Stimulated activated CD4-positive, alpha-beta T cell treated with anti-CD3 and anti-CD28 coated beads, Interleukin-12 subunit alpha, Interleukin-12 subunit beta, amount 100 ng/mL, for 24 hours (primary cell): ENCODE measurements at places on chromosomes 2 and 18.

DNA sequence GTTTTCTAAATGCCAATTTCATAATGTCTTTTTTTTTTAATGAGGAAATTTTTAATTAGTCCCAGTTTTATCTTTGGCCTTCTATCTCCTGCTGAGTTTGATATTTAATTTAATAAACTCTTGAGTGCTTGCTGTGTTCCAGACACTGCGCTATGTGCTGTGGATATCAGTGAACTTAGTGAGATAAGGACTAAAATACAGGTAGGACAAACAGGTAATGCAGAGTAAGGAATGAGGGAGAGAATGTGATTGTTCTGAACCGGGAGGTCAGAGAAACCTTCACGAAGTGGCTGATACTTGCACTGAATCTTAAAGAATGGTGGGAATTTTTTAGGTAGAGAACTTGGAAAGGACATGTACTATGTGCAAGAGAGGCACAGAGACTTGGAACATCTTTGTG, 28.2 kb downstream of the TTC27 start:
- no peak for DNase-seq

GRCh38 chr2:39629646-39630045, 36.1 kb upstream of the TMEM178A start:
- no peak for DNase-seq

- no peak for DNase-seq
These were observed 34.7 kb upstream of the ZEB2 start for GRCh38 chr2:144554492-144555210.

GRCh38 chr18:24677011-24677410, 216.6 kb downstream of the HRH4 start:
- DNase-seq, result no peak

DNA sequence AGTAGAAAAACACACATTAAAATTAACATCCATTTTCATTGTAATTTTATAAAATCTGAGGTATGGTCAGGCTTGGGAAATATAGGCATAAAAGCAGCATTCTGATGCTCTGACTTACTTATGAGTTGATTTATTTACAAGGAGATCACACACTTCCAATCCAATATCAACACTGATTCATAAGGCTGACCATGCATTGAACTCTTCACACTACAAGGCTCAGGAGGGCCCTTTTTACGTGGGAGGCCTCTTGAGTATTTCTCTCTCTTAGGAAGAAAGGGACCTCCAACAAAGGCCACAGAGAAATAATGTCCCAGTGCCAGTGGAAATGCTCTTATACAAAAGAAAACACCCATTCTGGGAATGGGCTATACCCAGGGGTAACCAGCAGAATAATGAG, 222.8 kb downstream of the NAPG start:
- DNase-seq, result no peak

GRCh38 chr2:172655838-172656573, 79.6 kb upstream of the RAPGEF4 start:
- no peak for DNase-seq

DNA sequence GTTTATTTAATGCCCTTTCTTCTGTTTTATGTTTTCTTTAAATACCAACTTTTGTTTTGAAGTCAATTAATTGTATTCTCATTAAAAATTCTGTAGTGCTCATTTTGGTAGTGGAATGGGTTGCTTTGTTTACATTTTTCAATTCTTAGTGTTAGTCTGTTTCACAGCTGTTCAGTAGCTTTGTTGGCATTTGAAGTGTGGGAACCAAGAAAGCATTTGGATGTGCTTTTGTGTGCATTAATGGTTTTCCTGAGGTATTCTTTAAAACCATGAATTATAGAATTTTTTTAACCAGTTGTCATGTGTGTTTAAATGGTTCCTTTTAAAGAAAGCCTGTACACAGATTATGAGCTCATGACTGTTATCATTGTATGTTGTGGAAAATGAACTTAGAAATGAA, 19.7 kb downstream of the MIB1 start:
- DNase-seq, result no peak

GRCh38 chr2:164429354-164429753, 191.9 kb downstream of the GRB14 start:
- no peak for DNase-seq

- no peak for DNase-seq
These were observed 749.5 kb upstream of the SLC39A10 start for GRCh38 chr2:194907569-194907968.

DNA sequence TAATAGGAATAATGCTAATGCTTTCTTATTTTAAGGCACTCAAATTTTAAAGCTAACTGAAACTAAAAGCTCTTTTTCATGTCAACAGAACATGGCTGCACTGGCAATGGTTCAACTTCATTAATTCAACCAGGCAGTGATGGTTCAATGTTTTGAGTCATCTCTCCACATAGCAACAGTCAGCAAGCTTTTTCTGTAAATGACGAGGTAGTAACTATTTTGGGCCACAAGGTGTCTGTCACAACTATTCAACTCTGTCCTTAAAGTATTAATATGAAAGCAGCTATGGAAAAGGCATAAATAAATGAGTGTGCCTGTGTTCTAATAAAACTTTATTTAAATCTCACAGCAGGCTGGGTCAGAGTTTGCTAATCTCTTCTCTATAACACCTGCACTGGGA, 1425.6 kb upstream of the PIK3C3 start:
- no peak for DNase-seq

DNA sequence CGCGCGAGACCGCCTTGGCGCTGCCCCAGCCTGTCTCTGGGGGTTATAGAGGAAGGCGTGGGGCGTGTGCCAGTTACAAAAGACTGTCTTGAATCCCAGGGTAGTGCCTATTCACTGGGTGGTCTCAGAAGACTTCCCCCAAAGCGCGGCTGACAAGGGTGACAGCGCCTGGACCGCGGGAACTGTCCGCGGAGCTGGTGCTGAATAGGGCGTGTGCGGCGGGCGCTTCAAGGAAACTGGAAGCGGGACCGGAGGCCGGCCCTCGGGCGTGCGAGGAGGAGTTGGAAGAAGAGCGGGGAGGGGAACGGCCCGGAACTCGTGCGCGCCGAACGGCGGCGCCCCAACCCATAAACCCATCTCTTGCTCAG, 2.3 kb downstream of the EGR4 start:
- DNase-seq, result no peak

DNA sequence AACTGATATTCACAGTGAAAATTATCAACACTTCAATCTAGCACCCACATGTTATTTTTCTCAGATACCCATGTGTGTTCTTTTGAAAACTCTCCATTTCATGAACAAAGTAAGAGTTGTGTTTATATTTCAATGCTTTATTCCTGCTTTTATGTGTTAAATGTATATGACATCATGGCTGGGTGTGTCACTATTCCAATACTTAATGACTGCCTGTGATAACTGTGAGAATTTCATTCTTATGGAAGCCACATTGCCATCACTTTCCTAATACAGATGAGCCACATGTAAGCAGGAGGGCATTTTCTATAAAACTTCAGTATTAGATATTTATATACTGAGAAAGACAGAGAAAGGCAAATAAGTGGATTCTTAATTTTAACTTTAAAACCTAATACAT, 100.4 kb upstream of the FIGN start:
- no peak for DNase-seq

DNA sequence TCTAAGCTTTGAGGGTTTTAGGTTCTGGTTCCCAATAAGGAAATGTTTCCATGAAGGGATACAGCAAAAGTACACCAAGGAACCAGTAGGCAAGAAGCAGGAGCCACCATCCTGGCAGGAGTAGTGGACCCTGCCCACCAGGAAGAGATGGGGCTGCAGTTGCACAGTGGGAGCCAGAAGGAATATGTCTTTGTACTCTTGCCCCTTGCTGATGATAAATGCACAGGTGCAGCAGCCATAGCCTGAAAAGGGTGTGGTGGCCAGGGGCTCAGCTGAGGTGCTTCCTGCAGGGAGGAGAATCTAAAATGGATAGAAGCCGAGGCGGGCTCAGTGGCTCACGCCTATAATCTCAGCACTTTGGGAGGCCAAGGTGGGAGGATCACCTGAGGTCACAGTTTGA, 27.5 kb downstream of the TMEM127 start:
- DNase-seq, result no peak

GRCh38 chr2:230823264-230823964, 41.3 kb upstream of the ITM2C start:
- no peak for DNase-seq

GRCh38 chr2:23381084-23381483, 3.9 kb upstream of the KLHL29 start:
- no peak for DNase-seq

GRCh38 chr18:58966704-58967103, 102.0 kb downstream of the ZNF532 start:
- no peak for DNase-seq

DNA sequence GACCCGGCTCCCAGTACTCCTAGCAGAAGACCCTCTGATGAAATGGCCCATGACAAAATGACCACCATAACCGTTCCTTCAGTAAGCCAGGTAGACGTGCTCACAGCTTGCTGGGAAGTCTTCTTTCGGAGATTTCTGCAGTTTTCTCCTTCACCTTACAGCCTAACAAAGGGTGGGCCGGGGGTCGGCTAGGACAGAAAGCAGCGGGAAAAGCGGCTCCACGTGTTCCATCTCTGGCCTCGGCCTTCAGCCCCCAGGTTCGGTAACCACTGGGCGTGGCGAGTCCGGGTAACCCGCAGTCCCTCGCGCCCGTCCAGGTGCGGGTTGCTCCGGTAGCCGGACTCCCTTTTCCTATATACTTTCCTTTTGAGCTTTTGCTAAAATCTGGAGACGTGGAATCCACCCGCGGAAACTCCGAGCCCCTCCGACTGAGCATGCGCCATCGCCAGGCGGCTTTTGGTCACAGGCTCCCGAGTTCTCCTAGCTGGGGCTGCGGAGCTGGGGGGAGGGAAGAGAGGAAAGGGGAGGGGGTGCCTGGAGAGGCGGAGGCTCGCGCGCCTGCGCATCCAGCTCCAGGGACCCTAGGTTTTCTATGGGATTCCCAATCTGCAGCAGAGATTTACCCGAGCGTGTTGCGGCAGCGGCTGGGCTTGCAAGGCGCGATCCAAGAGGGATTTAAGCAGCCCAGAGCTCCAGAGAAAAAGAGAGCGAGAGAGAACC, at the start of gene VSNL1:
Gene VSNL1 (plus strand): TSS at position 604 of the 720 bp plus-strand sequence. CDS start 51,379 bp downstream, outside the sequence.
- DNase-seq, result no peak

DNA sequence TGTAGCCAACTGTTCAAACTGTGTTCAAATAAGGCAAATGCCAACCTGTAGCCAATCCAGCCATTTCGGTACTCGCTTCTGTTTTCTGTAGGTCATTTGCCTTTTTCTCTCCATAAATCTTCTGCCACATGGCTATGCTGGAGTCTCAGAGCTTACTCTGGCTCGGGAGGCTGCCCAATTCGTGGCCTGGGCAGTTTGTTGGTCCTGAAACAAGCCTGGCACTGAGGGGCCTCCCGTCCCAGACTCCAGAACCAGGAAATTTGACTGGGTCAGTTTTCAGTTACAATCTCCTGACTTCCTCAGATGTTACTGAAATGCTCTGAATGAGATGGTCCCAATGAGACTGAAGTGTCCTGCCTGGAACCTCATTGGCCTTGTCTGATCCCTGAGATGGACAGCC, 120.8 kb upstream of the NPAS2 start:
- DNase-seq, result no peak

DNA sequence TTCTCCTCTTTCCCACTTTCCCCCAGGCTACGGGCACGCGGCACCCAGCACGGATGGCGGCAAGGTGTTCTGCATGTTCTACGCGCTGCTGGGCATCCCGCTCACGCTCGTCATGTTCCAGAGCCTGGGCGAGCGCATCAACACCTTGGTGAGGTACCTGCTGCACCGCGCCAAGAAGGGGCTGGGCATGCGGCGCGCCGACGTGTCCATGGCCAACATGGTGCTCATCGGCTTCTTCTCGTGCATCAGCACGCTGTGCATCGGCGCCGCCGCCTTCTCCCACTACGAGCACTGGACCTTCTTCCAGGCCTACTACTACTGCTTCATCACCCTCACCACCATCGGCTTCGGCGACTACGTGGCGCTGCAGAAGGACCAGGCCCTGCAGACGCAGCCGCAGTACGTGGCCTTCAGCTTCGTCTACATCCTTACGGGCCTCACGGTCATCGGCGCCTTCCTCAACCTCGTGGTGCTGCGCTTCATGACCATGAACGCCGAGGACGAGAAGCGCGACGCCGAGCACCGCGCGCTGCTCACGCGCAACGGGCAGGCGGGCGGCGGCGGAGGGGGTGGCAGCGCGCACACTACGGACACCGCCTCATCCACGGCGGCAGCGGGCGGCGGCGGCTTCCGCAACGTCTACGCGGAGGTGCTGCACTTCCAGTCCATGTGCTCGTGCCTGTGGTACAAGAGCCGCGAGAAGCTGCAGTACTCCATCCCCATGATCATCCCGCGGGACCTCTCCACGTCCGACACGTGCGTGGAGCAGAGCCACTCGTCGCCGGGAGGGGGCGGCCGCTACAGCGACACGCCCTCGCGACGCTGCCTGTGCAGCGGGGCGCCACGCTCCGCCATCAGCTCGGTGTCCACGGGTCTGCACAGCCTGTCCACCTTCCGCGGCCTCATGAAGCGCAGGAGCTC, 35.4 kb downstream of the KCNK3 start:
- DNase-seq, result no peak

DNA sequence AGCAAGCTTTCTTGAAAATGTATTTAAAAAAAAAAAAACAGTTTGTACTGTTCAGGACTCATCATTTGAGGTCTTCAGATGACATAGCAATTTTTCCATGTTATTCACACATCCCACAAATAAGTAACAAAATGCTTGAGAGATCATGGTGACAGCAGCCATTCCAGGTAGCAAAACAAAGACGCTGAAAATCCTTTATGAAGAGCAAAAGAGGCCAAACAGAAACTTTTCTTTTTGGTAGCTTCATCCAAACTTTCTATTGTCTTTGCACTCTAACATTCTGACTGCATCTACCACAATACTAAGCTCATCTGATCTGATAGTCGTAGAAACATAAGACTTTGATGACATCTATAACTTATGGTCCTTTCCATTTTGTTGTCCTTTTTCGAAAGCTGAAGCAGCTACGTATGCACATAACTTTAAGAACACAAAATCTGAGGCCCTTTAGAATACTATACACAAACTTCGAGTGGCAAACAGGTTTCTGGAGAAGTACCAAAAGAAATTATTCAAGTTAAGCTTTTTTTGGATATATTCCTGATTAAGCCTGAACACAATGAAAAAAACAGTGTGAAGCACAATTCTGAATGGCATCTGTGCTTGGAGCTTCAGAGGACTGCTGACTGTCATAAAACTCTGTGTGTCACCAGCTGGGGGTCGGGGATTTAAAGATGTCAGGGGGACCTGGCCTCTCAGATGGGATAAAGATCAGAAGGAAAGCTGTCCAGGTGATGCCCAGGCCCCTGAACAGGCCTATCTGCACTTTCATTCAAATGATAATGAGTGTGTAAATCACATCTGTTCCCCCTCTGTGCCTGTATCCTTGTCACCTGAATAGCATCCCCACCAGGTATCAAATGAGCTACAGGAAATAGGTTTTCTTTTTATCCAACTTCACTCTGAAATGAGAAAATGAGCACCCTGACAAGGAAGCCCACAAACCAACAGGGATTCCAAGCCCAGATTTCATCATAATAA, 75.8 kb downstream of the ZEB2 start:
- no peak for DNase-seq

GRCh38 chr2:54030396-54030741, 59.6 kb upstream of the PSME4 start:
- no peak for DNase-seq

- DNase-seq, result no peak
These were observed 132.6 kb downstream of the SEPTIN10 start for GRCh38 chr2:109481196-109481555.

- no peak for DNase-seq
These were observed 934.8 kb upstream of the DDX18 start for GRCh38 chr2:116879650-116880160.
